ENCODE measurements at places on chromosomes 7 and 10.

DNA sequence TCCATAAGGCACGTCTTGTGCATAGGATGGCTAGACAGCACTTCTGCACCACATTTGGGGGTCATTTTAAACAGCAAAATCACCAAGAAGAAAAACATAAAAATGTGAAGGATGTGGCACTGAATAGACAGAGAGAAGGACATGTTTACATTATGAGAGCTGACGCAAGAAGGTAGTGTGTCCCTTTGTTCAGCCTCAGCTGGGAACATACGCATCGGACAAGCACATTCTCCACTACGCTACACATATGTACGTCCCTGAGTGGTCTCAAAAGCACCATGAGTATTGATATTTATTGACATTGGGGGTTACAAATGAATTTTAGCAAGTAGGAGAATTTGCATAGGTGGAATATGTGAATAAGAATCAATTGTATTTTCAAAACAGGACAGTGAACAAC is 20.2 kb downstream of the DDC start:
- no peak for DNase-seq

GRCh38 chr7:127794551-127794950 is 142.6 kb downstream of the SND1 start:
- no peak for DNase-seq

- DNase-seq = peak; percentile 42
Observed at GRCh38 chr10:75542906-75543305, 111.5 kb downstream of the LRMDA start.

DNA sequence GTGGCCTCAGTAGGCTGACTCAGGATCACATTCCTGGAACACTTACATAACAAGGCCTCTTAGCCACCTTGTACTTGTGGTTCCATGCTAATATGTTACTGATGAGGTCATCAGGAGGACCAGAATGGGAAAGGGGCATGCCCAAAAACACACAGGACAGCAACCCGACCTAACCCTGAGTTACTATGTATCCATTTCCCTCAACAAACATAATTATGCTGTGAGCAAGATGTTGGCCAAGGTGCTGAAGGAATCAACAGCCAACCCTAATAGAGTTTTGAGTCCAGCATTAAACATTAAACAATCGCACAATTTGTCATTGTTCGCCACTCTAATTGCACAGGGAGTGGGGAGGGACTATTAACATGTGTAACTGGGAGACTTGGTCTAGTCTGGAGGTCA is 129.4 kb downstream of the PLPP4 start:
- no peak for DNase-seq

DNA sequence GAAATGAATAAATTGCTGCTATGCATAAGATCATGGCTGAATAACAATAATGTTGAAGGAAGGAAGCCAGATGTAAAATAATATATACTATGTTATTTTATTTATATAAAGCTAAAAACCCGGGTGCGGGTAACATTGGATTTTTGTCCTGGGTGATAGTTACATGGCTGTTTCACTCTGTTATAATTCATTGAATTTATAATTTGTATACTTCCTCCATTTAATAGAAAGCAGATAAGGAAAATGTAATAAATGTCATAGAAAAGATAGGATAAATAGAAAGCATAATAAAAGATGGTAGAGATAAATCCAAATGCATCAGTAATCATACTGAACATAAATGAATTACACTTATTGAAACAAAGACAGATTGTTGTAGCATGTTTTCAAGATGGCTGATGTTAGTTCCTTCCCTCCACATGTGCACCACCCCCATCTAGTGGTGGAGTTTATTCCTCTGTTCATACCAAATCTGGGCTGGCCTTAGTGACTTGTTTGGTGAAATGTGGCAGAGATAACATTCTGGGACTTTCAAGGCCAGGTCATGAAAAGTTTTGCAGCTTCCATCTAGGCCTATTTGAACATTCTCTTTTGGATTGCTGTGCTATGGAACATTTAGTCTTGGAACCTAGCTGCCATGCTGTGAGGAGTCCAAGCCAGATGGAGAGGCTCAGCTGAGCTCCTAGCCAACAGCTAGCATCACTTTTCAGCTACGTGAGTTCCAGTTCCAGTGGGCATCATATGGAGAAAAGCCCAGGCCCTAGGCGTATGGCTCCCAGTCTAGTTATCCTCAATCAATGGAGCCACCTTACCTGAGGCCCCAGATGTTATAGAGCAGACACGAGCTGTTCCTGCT is 46.9 kb downstream of the AHCYL2 start:
- peak; percentile 62 for DNase-seq

DNA sequence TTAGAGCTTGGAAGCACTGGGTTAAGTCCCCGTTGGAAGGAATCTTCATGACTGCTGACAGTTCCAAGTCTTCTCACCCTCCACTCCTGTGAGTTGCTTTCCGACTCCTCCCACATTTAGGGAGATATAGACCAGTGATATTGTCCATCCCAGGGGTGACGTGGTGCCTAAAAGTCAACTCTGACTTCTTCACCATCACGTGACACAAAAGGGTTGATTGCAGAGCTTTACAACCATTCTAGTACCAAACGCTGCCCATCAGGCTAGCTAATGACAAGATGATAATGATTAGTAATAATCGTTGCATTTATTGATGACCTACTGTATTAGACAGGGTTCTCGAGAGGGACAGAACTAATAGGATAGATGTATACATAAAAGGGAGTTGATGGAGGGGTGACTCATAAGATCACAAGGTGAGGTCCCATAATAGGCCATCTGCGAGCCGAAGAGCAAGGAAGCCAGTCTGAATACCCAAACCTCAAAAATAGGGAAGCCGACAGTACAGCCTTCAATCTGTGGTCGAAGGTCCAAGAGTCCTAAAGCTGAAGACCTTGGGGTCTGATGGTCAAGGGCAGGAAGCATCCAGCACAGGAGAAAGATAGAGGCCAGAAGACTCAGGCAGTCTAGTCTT is 85.3 kb upstream of the CARD11 start:
- DNase-seq = no peak

GRCh38 chr10:29961351-29961750 is 98.0 kb downstream of the JCAD start:
- DNase-seq = no peak

DNA sequence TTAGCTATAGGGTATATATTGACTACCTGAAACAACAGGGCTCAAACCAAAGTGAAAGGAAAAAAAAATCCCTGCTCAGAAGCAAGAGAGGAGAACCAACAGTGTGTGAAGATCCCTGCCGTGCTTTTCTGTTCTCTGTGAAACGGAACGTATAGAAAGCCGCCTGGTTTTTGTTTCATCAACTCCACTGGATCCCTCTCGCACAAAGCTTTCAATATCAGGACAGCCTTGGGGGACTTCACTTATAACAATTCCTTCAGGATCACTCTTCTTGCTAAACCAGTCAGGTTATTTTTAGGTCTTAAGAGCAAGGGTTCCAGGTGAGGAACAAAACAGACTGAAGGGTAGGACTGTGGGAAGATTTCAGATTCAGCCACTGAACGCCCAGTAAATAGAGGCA is 151.1 kb upstream of the CACNA2D1 start:
- DNase-seq = peak; percentile 13

GRCh38 chr10:88095223-88095721 is 231.8 kb downstream of the PTEN start:
- DNase-seq = peak; percentile 62

DNA sequence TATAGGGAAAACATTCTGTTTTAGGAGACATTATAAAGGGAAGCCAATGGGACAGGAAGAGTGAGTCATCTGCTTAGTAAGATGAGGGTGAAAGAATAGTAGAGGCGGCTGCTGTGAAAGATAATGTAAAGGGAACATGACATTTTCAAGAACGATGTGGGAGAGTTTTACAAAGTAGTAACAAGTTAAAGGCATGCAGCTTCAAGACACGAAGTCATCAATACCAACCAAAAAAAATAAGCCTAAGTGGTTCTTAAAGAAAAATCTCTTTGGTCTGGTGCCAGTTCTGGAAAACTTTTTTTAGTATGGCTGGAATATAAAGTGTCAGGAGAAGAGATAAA is 6.1 kb downstream of the GSTO1 start:
- DNase-seq = peak; percentile 75

- peak; percentile 98 for DNase-seq
Observed at GRCh38 chr10:3500408-3500856, 284.6 kb downstream of the KLF6 start.

DNA sequence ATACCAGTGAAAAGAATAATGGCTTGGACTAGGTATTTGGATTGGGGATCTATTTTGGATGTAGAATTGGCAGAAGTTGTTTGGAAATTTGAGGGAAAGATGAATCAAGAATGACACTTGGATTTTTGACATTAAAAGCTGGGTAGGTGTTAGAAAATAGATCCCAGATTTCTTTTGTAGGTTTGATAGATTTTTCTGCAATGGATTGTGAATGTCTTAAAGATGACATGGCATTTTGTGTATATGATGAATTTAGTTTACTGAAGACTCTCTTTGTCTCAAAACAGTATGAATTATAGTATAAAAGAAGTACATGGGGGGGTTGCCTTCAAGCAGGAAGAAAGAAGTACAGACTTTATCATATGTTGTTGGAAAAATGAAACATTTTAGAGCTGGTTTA is 75.8 kb downstream of the MPLKIP start:
- peak; percentile 17 for DNase-seq

- peak; percentile 66 for DNase-seq
Observed at GRCh38 chr10:3484306-3485056, 300.5 kb downstream of the KLF6 start.
